Dermis blood vessel endothelial cell (primary cell): ENCODE measurements at places on chromosomes 1 and 21. TPM values are rescaled to one million over a fixed set of nuclear protein-coding genes. Genes with fewer than 3 reads are reported as not detected.

- no peak for DNase-seq
Observed at GRCh38 chr1:14245954-14246353, 352.5 kb upstream of the KAZN start.

Gene KRTAP10-2
- total RNA-seq, result not detected in 2 replicates

DNA sequence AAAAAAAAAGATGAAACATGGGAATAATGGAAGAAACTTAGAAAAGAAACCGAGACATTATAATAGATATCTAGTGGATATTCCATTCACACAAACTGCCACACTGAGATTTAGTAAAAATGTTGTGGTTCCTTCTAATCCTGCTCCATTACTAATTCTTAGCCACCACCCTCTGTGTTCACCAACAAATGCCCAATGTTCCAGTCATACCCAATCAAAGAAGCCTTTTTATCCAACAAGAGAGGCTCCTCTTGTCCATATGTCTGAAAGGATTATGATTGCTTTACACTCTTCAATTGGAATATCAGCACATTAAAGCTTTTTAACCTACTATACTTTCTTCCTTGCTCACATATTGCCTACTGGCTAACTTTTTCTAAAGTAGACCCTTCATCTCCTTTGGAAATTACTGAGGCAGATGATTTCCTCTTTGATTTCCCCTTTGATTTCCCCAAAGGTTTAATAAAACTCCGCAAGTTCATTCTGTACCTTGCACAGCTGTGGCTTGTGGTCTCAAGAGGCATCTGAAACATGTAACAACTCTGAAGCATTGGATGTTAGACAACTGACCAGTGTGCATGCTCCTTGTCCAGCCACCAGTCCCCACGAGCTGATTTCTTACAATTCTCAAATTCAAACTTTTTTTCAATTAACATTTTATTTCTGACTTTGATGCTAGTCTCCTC is 305.6 kb upstream of the LYPLAL1 start:
- DNase-seq, result no peak

Gene MATN1
- total RNA-seq, result 0.17 TPM in 1 of 2 replicates, not detected in the other

- DNase-seq, result no peak
Observed at GRCh38 chr1:160866001-160866694, 3.5 kb upstream of the CD244 start.

GRCh38 chr1:41812051-41812450 is 106.7 kb downstream of the HIVEP3 start:
- DNase-seq, result peak; percentile 82

GRCh38 chr1:207702317-207702716 is 49.5 kb upstream of the CD46 start:
- DNase-seq, result no peak

GRCh38 chr1:48263041-48263440 is 40.5 kb downstream of the SLC5A9 start:
- no peak for DNase-seq

DNA sequence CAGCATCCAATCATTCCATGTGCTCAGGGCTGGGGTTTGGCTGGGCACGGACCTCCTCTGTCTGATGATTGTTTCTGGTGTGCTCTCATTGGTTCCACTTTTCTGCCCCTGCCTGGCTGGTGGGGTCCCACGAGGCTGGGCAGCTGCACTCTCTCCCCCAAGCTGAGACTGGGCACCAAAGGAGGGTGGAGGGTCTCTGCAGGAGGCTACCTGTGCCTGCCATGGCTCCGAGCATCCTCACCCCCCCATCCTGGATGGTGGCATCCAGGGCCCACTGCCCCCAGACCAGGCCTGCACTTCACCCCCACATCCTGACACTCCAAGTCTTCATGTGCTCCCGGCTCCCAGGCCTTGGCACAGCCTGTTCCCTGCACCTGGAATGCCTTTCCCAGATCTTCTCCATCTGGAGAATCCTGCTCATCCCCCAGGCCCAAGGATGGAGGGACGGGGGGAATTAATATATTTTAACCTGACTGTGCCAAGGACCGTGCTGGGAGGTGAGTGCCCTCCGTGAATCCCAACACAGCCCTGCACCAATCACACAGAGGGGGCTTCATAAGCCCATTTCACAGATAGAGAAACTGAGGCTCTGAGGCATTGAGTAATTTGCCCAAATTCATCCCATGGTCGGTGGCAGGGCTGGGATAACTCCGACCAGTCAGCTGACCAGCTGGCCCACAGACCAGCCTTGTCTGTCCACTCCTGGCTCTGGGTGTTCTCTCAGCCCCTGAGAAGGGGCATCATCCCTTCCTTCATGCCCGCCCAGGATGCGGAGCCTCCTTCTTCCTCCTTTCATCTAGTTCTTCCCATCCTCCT is 403.4 kb downstream of the MATN1 start:
- DNase-seq, result no peak

- DNase-seq, result peak; percentile 59
Observed at GRCh38 chr21:38506661-38507281, 8.5 kb upstream of the ERG start.
